Activated naive CD8-positive, alpha-beta T cell treated with anti-CD3 and anti-CD28 coated beads, Interleukin-2, amount 50 U/mL, for 24 hours (primary cell): ENCODE measurements at places on chromosomes 11 and 22.

DNA sequence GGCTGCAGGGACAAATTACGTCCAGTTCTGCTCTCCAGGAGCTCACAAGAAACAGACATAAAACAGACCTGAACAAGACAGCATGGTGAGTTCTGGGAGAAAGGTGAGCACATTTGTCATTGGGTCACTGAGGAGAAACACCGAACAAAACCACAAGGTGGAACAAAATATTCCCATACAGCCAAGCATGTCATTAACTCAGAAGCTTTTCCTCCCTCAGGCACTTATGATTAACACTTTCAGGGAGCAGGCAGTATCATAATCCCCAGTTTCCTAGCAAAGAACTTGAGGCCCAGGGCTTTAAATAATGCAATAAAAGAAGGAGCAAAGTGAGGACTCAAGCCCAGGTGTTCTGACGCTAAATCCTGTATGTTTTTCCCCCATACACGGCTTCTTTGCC lies 43.0 kb downstream of the P4HA3 start:
- H3K36me3 ChIP-seq = no peaks in the 10 kb centered on the region
- DNase-seq = no peak
- no peaks in the 10 kb centered on the region for H3K27me3 ChIP-seq
- H3K27ac ChIP-seq = no peak overlapping the region

- DNase-seq = no peak
- H3K27me3 ChIP-seq = no peaks in the 10 kb centered on the region
- H3K4me3 ChIP-seq = no peak overlapping the region
- H3K27ac ChIP-seq = no peak overlapping the region
- H3K36me3 ChIP-seq = peaks cover 16% of the 10 kb centered on the region
These were observed 17.8 kb upstream of the ST14 start for GRCh38 chr11:130141561-130142341.

- no peak overlapping the region for H3K4me3 ChIP-seq
- H3K4me1 ChIP-seq = no peaks in the 10 kb centered on the region
- no peak for DNase-seq
- H3K27ac ChIP-seq = no peak overlapping the region
- H3K27me3 ChIP-seq = no peaks in the 10 kb centered on the region
These were observed 122.8 kb downstream of the SHANK2 start for GRCh38 chr11:71129624-71130023.

GRCh38 chr11:65378208-65378927 lies 4.1 kb downstream of the SLC25A45 start:
- no peak overlapping the region for H3K27ac ChIP-seq
- H3K4me3 ChIP-seq = no peak overlapping the region
- no peaks in the 10 kb centered on the region for H3K27me3 ChIP-seq
- no peak for DNase-seq

DNA sequence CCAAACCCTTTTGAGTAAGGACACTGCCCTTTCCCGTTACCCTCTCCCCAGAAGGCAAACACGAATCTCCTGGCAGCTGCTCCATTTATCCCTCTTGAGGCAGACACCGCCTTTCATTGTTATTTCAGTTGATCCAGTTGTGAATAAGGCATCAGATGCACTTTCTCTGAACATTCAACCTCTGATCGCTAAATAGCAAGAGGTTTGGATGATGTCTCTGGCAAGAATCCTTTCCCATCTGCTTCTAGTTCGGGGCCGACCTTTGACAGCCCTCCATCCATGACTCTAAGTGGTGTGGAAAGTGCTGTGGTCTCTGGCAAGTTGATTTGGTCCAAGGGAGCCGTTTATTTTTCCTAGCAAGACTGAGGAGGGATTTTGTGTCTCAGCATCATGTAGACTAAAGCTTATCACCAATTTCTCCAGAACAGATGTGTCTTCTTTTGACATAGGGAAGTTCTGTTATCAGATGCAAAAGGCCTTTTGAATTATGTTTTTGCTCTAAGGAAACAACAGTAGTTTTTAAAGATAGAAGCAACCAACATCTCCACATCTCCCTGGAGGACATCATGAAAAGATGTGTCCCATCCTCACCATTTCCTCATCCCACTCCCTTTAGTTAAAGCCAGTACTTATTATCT lies 123.6 kb downstream of the CCDC34 start:
- H3K27me3 ChIP-seq = peaks cover 4% of the 10 kb centered on the region
- H3K4me1 ChIP-seq = no peaks in the 10 kb centered on the region
- no peaks in the 10 kb centered on the region for H3K36me3 ChIP-seq
- H3K4me3 ChIP-seq = no peak overlapping the region
- DNase-seq = no peak

GRCh38 chr11:118715245-118715831 lies 35.9 kb upstream of the TREH start:
- DNase-seq = no peak
- H3K36me3 ChIP-seq = no peaks in the 10 kb centered on the region
- H3K27me3 ChIP-seq = no peaks in the 10 kb centered on the region
- no peak overlapping the region for H3K4me3 ChIP-seq
- H3K4me1 ChIP-seq = peaks cover 7% of the 10 kb centered on the region

- H3K4me3 ChIP-seq = no peak overlapping the region
- H3K4me1 ChIP-seq = no peaks in the 10 kb centered on the region
- H3K36me3 ChIP-seq = no peaks in the 10 kb centered on the region
- DNase-seq = no peak
- H3K27me3 ChIP-seq = peaks cover 2% of the 10 kb centered on the region
- no peak overlapping the region for H3K27ac ChIP-seq
These were observed 67.9 kb upstream of the API5 start for GRCh38 chr11:43243927-43244326.

GRCh38 chr11:126754591-126755426 lies 245.8 kb downstream of the KIRREL3 start:
- no peak overlapping the region for H3K27ac ChIP-seq
- no peak overlapping the region for H3K4me3 ChIP-seq
- no peaks in the 10 kb centered on the region for H3K27me3 ChIP-seq
- no peak for DNase-seq

DNA sequence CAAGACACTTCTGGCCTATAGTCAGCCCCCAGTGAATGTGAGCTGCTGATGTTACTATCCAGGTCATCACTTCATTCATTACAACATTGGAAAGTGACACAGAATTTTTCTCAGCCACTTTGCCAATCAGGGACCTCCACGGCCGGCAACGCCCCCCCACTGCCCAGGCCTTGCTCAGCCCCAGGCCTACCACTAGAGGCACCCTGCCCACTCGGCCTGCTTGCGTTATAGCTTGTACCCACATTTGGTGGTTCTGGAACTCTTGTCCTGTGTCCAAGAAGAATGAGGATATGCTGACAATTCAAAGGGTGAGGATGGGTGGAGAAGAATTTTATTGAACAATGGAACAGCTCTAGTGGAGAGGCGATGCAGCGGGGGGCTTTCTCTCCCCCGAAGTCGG lies 96.2 kb downstream of the TSPAN18 start:
- DNase-seq = peak; percentile 17
- no peak overlapping the region for H3K4me3 ChIP-seq
- no peaks in the 10 kb centered on the region for H3K27me3 ChIP-seq
- no peaks in the 10 kb centered on the region for H3K4me1 ChIP-seq
